ENCODE measurements at places on chromosomes 5 and 9. TPM values are rescaled to one million over a fixed set of nuclear protein-coding genes. Genes with fewer than 3 reads are reported as not detected.

The COQ4 gene
- polyA plus RNA-seq: 37.5 TPM

The TMED7 gene
- polyA plus RNA-seq: 15.6 TPM

The ARHGEF39 gene
- polyA plus RNA-seq: 2.6 TPM

The SYNPO gene
- 0.75 TPM for polyA plus RNA-seq

The PCDHGC5 gene
- not detected for polyA plus RNA-seq

The MARCOL gene
- polyA plus RNA-seq: not detected

The DBH gene
- polyA plus RNA-seq: not detected

The CCL27 gene
- polyA plus RNA-seq: not detected

The ADRB2 gene
- 5.1 TPM for polyA plus RNA-seq

The DMGDH gene
- 0.20 TPM for polyA plus RNA-seq

The GABRA6 gene
- not detected for polyA plus RNA-seq

The TMEM203 gene
- 126 TPM for polyA plus RNA-seq

The PCDHGA4 gene
- polyA plus RNA-seq: 0.16 TPM

The PCDHAC2 gene
- polyA plus RNA-seq: not detected

The PCDHGA9 gene
- not detected for polyA plus RNA-seq

The SPIN1 gene
- 23.0 TPM for polyA plus RNA-seq

The TLE4 gene
- 28.1 TPM for polyA plus RNA-seq

The FBXO10 gene
- 2.7 TPM for polyA plus RNA-seq

The SLC1A3 gene
- not detected for polyA plus RNA-seq

The SMIM33 gene
- polyA plus RNA-seq: not detected

The CER1 gene
- not detected for polyA plus RNA-seq

The MBLAC2 gene
- 3.1 TPM for polyA plus RNA-seq

The SH3TC2 gene
- not detected for polyA plus RNA-seq

The SPATA31E1 gene
- not detected for polyA plus RNA-seq

The PRSS3 gene
- not detected for polyA plus RNA-seq

The AFF4 gene
- polyA plus RNA-seq: 79.0 TPM

The PHF24 gene
- polyA plus RNA-seq: not detected

The PAEP gene
- polyA plus RNA-seq: not detected

The DAB2IP gene
- polyA plus RNA-seq: not detected

The CA9 gene
- not detected for polyA plus RNA-seq

The IARS1 gene
- polyA plus RNA-seq: 46.9 TPM

The ADAMTSL2 gene
- not detected for polyA plus RNA-seq

Measured in naive B cell (primary cell).